NCI-H1048 (cell line): ENCODE measurements at places on chromosomes 3 and 15.

GRCh38 chr3:105848821-105849220 is 20.0 kb downstream of the CBLB start:
- DNase-seq = no peak

DNA sequence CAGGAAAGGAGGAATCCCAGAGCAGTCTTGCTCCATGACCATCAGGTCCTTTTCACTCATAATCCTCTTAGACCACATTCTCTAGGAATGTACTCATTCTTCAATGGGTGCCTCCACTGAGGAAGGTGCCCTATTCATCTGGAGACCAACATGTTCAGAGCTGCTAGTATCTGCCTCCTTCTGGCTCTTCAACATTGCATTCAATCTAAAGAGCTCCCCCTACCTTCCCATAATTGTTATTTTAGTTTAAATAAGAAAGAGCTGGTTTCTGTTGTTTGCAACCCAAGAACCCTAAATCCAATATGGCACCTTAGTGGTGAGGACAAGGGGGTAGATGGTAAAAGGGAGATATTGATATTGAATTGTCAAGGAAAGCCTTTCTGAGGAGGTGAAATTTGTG is 67.6 kb downstream of the SCN11A start:
- DNase-seq = no peak

- DNase-seq = no peak
Observed at GRCh38 chr3:14122301-14122700, 2.4 kb downstream of the CHCHD4 start.

GRCh38 chr3:20480786-20481365 is 294.9 kb upstream of the SGO1 start:
- no peak for DNase-seq

- no peak for DNase-seq
Observed at GRCh38 chr3:40268802-40269524, 40.5 kb upstream of the EIF1B start.

- DNase-seq = no peak
Observed at GRCh38 chr3:80000022-80000421, 232.2 kb upstream of the ROBO1 start.

DNA sequence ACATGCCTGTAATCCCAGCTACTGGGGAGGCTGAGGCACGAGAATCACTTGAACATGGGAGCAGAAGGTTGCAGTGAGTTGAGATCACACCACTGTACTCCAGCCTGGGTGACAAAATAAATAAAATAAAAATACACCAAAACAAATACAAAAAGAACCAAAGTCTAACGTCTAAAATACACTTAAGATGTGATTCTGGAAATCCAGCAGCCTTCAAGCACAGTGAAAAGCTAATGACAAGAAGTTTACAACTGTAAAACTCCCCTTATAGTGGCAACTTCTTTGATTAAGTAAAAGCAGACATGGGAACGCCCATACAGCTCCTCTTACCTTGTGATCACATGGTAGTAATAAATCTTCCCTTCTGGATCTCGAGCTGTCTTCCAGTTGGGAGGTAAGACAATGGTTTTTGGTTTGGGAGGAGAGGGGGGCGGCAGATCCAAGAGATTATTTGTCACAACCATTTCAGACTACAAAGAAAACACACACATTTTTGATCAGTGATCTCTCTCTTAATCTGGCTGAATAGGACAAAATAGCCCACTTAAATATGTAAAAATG is 62.8 kb downstream of the NBEAL2 start:
- no peak for DNase-seq

DNA sequence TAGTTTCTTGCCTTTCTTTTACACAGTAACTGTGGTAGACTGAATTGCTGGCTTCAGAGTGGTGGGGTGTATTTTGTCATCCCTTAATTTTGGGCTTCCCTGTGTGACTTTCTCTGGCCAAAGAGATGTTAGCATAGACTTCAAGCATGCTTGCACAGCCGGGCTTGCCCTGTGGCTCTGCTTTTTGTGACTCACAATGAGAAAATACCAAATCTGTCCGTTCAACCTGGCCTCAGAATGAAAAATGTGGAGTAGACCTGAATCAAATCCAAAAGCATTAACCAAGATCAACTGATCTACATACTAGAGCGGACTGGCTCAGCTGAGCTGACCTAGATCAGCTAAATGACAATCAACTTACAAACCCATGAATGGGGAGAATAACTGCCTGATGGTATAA is 51.4 kb downstream of the PLAAT1 start:
- no peak for DNase-seq

DNA sequence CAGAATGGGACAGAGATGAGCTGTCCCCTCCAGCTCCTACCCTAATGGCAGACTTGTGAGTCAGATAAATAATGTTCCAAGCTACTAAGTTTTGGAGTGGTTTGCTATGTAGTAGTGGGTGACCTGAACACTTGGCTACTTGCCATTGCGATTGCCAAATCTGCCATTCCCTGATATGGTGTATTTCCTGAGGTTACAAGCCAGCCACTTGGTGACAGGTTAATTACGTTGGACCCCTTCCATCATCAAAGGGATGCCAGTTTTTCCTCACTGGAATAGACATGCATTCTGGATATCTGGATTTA is 33.6 kb downstream of the MORF4L1 start:
- DNase-seq = no peak

DNA sequence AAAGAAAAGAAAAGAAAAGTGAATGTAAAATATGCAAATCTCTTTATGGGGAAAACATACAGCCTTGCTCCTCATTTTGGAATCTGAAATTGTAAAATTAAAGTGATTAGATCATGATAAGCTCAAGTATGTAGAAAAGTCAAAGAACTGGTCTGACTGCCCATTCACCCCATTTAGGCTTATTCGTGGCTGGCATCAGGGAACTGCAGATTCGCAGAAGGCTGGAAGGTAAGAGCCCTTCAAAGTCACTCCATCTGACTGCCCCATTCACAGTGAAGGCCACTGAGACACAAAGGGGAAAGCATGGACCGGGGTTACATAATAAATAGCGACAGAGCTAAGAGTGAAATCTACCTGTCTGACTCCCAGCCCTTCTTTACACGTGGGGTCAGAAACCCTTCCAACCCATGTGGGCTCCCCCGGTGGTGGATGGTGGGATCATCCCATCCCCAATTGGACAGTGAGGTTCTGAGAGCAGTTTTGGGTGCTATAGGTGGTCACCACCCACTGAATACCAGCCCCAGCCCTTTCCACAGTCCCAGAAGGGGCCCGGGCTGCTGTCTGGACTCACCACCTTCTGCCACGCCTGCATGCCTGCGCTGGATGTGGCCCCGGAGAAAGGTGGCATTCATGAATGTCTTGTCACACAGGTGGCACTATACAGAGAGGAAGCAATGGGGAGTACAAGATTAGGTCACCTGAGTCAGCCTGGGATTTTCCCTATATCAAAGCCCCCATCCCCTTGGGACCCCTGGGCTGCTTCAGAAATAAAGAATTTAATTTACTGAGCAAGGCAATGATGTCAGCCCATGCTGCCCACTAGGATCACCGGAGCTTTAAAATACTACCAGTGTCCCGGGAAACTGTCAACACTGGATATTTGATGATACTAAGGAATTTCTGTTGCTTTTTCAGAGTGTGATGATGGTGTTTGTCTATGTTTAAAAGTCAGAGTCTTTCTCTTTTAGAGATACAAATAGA is 17.9 kb downstream of the DZIP1L start:
- no peak for DNase-seq

DNA sequence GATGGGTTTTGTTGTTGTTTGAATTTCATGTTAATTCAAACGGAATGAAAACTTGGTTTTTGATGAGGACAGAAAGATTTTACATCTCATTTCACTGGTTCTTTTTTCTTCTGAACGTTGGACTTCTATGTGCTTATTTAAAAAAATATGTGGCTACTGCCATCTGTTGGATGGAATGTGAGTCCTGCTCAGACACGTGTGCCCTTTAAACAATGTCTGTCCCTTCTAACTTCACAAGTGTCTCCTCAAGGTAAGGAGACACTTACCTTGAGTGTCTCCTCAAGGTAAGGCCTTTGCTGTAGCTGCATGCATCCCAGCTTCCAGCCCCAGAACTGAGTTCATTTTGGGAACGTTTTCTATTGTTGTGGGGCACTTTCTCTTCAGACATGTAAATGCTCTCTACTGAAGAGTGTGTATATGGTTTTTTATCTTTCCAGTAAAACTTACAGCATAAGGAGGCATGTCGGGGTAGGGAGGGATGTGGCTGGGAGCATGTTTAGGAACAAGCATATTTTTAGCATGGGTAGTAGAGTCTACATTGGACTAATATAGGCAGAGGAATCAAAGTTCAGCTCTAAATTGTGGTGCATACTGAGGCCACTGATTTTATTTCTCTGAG is 63.1 kb upstream of the UBE3A start:
- DNase-seq = no peak

DNA sequence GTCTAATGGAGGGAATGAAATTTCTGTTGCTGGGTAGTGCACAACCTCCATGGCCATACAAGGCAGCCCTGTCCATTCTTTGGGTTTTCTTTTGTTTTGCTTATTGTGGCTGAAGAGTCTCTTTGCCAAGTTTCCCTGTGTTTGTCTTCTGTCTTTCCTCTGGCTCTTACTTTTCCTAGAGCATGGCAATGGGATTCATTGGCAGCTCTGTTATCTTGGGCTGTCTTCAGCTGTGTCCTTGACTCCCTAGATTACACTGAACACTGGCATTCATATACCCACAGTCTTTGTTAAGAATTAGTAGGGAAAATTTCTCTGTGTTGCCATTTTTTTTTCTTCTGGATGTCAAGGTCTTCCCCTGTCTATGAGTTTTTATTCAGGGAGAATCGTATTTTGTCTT is 16.1 kb upstream of the DCBLD2 start:
- no peak for DNase-seq

DNA sequence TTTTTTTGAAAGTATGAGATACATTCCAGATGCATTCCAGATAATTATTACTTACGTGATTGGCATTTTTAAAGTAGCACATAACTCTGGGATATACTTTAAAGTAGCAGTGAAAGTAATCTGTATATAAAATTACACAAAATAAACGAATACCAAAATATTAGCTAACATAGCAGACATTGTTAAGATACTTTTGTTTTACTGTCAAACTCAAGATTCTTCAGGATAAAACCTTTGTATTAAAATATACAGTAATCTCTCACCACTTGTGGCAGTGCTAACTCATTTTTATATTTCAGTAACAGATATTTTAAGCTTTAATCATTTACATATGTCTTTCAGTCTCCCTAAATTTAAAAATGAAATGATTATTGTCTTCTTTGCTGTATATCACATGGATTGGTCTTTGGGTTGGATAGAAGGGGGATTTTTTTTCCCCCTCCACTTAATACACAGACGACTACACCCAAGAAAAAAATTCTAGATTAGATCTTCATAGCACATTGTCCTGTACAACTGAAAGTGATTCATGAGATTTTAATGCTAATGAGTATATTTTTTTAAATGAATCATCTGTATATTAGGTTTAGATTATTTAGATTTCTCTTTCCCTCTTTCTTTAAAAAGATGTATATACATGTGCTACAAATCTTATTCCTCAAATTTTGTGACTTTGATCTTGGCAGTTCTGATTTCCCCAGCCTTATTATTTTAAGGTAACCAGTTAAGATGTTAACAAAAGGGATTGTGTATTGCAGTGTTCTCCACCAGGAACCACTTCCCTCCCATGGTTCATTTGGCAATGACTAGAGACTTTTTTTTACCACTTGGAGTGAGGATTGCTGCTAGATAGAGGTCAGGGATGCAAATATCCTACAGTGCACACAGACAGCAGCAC is 24.5 kb upstream of the EBLN2 start:
- no peak for DNase-seq

- DNase-seq = no peak
Observed at GRCh38 chr3:156533205-156533604, 21.7 kb downstream of the SSR3 start.

DNA sequence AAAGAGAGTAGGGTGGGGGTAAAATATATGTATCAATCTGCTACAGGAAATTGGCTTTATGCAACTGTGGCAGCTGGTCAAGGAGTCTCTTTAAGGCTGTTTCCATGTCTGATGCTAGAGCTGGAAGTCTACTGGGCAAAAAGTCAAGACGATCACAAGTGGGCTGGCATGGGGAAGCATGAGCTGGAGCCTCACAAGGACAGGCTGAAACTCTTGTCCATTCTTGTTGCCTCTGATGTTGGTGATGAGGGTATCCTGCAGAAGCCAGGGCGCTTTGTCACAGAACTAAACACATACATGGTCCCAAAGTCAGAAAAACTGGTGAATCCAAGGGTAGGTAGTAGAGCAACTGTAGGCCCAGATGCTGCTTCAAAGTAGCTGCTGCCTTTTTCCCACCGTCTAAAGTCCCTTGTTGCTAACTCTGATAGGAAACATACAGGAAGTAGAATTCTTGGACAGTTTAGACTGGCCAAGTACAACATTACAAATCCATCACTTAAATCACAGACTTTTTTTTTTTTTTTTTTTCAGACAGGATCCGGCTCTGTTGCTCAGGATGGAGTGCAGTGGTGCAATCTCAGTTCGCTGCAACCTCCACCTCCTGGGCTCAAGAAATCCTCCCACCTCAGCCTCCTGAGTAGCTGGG is 54.2 kb downstream of the RPL39L start:
- no peak for DNase-seq

- no peak for DNase-seq
Observed at GRCh38 chr3:143507735-143508580, 340.3 kb downstream of the SLC9A9 start.

GRCh38 chr3:180306691-180307090 is 270.0 kb upstream of the PEX5L start:
- no peak for DNase-seq

- DNase-seq = no peak
Observed at GRCh38 chr3:189270248-189270832, 98.6 kb downstream of the TPRG1 start.

DNA sequence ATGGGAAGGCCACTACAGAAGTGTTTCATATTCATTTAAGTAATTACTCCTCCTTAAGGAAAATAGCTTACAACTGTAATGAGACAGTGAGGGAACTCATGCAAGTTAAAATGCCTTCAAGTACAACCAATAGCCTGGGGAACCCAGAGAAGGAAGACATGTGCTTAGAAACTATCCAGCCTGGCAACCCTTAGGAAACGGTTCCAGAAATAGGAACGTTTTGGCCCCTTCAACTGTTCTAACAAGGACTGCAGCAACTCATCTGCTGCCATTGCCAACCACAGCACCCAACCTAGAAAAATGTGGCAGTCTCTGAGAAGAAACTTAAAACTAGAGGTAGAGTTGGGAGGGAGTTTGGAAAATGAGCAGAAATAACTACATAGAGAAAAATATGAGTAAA is 147.5 kb upstream of the STRIT1 start:
- no peak for DNase-seq

GRCh38 chr3:190911382-190911781 is 48.9 kb upstream of the GMNC start:
- no peak for DNase-seq

- DNase-seq = no peak
Observed at GRCh38 chr3:59865351-59865750, 815.5 kb upstream of the CFAP20DC start.
